Stimulated activated CD8-positive, alpha-beta memory T cell treated with anti-CD3 and anti-CD28 coated beads, Interleukin-4, amount 100 ng/mL, for 24 hours (primary cell): ENCODE measurements at places on chromosomes 16 and 17.

- no peak for DNase-seq
Observed at GRCh38 chr16:53323924-53324323, 110.3 kb upstream of the RBL2 start.

- DNase-seq: no peak
Observed at GRCh38 chr16:66390346-66391108, 24.0 kb downstream of the CDH5 start.

- DNase-seq: no peak
Observed at GRCh38 chr16:87178977-87179376, 138.2 kb downstream of the C16orf95 start.

DNA sequence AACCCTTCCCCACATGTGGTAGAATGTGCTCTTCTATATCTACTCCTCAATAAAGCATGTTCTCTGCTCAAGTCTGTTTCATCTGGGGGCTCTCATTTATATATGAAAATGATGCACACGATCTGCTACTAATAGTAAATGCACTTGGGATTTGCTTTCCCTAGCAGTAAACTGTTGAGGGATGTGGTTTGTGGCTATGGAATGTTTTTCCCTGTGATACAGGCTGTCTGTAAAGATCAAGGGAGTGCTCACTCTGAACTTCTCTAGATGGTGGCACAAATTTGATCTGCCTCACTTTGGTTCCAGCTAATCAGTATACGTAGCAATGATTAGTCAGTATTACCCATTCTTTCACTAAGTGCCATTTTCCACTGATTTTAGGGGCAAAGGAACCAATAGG is 18.8 kb downstream of the TAC4 start:
- DNase-seq: no peak

- DNase-seq: no peak
Observed at GRCh38 chr17:30323262-30323894, 10.5 kb downstream of the TMIGD1 start.

DNA sequence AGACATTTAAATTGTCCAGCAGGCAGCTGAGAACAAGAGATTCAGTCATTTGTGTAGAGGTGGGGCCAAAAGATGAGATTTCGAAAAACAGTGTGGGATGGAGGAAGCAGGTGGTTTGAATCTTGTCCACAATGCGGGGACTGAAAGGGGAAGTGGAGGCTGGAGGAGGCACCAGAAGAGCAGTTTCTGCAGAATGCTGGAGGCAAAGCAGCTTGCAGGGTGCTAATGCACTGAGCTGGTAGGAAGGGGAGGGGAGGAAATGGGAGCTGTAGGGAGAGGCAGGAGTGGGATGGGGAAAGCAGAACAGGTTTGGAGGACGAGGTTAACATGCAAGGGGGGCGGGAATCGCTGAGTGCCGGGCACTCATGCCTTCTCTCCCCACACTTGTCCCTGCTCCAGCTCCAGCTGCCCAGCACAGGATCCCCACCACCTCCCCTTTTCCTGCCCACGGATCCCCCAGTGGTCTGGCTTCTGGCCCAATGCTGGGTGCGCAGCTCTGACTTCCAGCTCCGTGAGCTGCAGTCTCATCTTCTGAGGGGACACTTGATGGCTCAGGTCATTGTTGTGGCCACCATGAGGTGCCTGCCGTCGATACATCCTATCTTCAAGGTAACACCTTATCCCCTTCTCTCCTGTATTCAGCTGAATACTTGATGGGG is 9.4 kb downstream of the C17orf100 start:
- no peak for DNase-seq

GRCh38 chr17:28551421-28552175 is 826 bp downstream of the UNC119 start:
- no peak for DNase-seq

DNA sequence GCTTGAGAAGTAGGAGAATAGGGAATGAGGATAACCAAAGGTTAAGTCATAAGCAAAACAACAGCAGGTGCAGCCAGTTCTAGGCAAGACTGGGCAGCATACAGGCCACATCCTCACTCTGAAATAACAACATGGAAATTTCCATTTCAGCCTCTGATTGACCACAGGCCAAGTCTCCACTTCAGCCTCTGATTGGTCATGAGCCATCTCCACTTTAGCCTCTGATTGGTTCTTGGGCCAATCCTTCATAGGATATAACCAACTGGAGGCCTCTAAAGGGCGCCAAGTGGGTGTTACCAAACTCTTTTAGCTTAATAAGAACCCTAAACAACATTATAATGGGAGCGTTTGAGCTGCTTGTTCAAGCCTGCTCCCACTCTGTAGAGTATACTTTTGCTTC is 512.0 kb downstream of the NPIPA7 start:
- no peak for DNase-seq

GRCh38 chr16:529012-529575 is 1.6 kb downstream of the CAPN15 start:
- DNase-seq: no peak
